Femur (tissue), 1 donor: ENCODE measurements at places on chromosomes 2 and 18.

DNA sequence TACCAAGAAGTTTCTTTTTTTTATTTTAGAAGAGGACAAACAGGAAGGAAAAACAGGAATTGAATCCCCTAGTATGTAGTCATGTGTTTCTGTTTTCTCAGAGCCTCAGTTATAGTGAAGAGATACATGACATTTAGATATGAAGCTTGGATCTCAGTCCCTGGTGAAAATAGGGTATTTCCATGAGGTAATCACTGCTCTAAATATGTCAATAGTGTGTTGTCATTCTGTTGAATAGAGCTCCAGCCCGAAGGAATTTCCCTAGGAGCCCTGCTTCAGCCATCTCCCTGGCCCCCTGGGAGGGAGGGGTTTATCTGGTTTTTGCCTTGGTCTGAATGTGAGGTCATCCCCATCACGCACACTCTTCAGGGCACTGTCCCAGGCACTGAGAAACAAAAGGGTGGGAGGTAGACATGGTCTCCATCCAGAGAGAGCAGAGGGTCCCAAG lies 47.1 kb upstream of the REL start:
- no peak for DNase-seq

DNA sequence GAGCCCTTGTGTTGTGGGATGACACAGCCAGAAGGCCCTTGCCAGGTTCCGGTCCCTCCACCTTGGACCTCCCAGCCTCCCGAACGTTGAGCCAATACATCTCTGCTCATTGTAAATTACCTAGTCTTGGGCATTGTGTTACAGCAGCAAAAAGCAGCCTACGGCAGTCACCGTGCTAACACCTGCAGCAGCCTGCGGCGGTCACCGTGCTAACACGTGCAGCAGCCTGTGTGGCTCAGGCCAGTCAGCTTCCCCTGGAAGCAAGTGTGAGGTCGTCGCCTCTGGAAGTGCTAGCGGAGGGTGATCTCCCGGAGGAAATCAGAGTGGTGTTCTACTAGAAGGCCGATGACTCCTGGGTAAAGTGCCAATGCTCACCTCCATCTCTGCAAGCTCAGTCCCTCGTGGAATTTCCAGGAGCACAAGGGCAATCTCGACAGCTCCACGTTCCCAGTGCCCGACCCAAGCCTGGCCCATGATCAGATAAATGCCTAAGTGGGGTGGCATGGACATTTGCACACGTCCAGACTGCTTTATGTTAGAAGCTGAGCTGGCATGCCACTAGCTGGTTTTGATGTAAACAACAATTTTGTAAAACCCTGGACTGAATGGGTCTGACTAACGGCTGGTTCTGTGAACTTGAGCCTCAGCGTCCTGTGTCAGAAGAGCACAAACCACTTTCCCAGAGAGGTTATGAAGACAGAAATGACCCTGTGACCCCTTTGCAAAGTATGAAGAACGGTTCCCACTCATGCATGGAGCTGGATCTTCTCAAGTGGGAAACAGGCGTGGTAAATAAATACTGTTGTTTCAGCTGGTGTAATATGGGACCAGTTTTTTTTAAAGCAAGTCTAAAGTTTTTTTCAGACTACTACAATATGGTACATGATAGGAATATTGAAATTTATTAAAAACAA lies 11.4 kb upstream of the CNDP1 start:
- peak; percentile 12 for DNase-seq

DNA sequence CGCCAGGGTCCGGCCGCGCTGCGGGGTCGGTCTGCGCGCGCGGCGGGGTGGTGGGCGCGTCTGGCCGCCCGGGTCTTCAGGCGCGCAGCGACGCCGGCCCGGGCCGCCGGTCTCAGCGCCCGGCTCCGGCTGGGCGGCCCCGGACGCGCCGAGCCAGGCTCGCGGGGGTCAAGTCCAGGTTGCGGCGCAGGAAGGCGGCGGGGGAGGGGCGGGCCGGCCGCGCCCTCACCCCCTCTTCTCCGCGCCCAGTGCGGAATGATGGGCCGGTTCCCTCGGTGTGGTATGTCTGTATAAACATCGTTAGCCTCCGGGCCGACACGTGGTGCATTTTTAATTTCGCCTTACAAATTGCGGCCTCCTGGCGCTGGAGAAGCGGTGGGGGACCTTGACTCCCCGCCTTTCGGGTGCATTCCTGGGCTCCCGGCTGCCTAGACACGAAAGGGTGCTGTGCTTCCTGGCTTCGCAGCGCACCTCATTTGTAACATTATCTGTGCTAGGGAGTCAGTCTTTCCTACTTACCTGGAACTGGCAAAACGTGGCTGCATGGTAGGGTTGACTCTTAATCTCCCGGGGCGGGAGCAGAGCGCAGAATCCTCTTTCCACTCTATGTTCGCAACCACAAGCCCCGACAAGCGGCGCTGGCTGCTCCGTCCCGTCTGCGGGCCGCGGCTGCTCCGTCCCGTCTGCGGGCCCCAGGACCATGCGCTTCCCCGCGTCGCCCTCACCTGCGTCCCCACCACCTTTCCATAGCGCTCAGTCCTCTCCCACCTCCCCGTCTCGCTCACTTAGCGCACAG lies 69.0 kb downstream of the CTAGE1 start:
- DNase-seq, result no peak

- DNase-seq, result peak; percentile 69
Measured at GRCh38 chr18:77108001-77108692, 24.4 kb downstream of the MBP start.

DNA sequence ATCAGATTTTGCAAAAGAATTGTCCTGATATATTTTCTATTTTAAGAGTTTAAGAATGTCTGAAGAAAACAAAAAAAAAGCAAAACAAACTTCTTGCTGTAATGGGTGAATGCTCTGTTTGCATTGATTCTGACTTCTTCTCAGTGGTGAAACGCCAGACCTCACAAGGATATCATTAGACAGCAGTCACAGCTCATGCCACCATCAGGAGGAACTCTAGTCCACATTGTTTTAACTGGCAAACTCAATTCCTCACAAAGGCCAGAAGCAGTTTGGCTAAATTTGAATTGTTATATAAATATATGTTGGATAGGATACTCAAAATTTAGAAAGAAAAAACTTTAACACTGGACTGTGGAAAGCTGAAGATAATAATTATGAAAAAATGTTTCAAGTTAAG lies 89.4 kb downstream of the DOK6 start:
- no peak for DNase-seq

GRCh38 chr2:130985206-130985780 lies 108.0 kb downstream of the FAM168B start:
- no peak for DNase-seq

- no peak for DNase-seq
Measured at GRCh38 chr2:7411691-7412090, 494.5 kb downstream of the RNF144A start.

- no peak for DNase-seq
Measured at GRCh38 chr2:174493549-174494331, 6.9 kb upstream of the GPR155 start.

- DNase-seq, result no peak
Measured at GRCh38 chr2:86281066-86281700, 56.2 kb downstream of the REEP1 start.

GRCh38 chr2:16931441-16931840 lies 265.8 kb upstream of the CYRIA start:
- no peak for DNase-seq

DNA sequence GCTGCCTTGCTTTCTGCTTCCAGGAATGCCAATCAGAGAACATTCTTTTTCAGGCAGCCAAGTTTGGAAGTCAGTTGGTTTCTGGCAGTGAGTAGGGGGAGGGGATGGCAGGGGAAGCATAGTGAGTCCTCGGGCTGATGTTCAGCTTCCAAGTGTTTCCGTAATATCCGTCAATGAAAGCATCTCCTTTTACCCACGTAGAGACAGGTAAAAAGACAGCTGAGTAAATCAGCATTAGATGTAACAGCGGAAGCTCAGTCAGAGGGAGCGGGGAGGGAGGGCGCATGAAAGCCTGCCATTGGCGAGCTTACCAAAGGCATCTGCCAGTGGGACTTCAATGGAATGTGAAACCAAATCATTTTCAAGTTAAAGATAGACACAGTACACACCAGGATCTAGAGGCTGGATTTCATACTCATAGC lies 117.1 kb upstream of the DTNA start:
- DNase-seq, result peak; percentile 79

- DNase-seq, result no peak
Measured at GRCh38 chr18:12791610-12792009, 88.8 kb downstream of the PSMG2 start.

- no peak for DNase-seq
Measured at GRCh38 chr18:43719267-43719795, 442.0 kb upstream of the SYT4 start.

DNA sequence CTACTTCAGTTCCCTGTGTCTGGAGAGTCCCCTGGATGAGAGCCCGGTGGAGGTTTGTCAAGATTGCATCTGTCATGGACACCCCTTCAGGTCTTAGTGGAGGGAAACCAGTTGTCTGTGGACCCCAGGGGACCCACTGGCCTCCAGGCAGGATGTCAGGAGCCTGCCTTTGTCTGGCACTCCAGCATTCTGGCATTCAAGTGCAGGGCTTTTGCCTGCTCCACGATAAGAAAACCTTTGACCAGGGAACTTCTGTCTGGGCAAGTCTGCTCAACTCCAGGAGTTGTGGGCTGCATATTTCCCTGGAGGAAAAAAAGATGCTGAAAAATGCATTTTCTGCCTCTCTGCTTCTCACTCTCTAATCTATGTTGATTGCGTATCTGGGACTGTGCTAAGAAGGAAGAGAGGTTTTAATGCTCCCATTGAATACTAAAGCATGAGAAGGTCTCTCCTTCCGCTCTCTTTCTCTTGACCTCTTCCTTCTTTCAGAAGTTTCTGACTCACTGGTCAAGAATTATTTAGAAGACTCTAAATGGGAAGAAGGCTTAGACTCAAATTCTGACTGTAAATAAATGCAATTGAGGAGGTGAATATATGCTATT lies 104.5 kb downstream of the MMADHC start:
- DNase-seq, result no peak

DNA sequence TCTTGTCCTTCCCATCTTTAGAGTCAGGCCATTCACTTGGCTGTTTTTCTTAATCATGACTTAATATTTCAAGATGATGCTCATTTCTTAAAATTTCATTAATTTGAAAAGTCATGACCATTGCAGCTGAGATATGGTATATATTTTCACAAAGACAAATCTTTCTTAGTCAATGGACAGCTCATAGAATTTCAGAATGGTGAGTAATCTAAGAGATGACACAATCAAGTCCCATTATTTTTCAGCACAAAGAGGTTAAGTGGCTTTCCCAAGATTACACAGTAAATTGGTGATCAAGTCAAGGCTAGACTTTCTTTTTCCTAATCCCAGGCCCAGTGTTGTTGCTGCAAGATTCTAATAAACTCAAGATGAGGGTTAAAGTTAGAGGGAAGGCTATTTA lies 34.4 kb upstream of the NT5C1B start:
- no peak for DNase-seq

DNA sequence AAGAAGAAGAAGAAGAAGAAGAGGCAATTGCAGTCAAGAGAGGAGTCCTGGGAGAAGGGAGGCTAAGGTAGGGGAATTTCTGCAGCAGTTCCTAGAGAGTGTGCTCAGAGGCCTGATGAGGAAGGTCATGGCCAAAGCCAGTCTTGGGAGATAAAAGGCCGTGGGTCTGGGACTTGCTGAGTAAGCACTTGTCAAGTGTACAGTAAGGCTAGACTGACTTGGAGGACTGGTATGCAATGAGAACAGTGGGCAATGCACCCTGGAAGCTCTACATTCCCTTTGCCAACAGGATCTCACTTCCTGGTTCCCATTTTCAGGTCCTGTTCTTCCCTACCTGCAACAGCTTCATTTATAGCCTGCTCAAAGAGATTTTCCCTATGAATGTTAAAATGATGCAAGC lies 28.6 kb upstream of the CYP26B1 start:
- DNase-seq, result no peak

DNA sequence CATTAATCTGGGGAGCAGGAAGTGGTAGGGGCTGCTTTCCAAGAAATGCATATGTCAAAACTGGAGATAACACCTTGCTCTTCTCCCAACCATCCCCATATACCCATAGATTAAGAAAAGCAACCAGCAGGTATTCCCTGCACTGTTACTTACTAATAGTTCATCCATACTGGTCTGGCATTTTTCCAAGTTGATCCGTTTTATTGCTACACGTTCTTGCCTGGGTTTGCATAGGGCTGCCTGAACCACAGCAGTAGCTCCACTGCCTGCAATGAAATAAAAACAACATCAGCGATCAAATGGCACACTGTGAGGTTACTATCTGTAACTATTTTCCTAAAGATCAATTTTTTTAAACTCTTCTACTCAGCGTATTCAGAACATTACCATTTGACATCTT lies 65.6 kb downstream of the STK39 start:
- DNase-seq, result no peak

- DNase-seq, result no peak
Measured at GRCh38 chr18:72041313-72042032, 502.7 kb downstream of the CBLN2 start.

GRCh38 chr2:29650631-29651097 lies 270.7 kb downstream of the ALK start:
- DNase-seq, result no peak

- no peak for DNase-seq
Measured at GRCh38 chr2:70527447-70528080, 26.1 kb downstream of the TGFA start.

GRCh38 chr2:37181726-37182684 lies 6.5 kb downstream of the SULT6B1 start:
- DNase-seq, result no peak

- DNase-seq, result no peak
Measured at GRCh38 chr2:2165135-2165534, 165.9 kb downstream of the MYT1L start.

- no peak for DNase-seq
Measured at GRCh38 chr18:74146756-74147155, 878 bp downstream of the FBXO15 start.

DNA sequence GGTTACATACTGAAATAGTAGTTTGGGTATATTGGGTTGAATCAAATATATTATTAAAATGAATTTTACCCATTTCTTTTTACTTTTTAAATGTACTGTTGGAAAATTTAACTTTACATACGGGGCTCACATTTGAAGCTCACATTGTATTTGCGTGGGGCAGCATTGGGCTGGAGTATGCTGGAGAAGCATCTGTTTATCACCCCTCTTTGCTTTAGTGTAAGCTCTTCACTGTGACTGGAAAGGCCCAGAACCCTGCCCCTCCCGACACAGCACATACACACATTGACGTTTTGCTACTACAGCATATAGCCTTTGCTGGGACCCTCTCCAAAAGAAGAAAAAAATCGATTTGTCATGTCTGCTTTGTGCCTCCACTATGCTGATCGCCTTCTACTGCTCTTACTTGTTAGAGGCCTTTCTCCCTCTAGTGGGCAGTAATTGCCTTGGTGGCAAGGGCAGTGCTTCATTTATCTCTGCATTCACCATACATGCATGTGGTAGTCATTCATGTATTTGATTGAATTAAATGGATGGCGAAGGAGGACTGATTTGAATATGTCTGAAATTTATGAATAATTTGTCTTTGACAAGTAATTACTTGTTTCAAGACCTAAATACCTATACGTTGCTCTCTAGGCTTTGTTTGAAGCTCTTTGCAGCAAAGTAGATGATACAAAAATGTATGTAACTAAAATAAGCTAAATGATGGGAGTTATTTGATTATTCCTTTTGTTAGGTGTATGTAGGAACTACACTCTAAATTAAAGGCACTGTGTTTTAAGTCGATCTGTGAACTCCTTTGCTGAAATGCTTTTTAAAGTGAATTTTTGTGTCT lies 37.4 kb downstream of the VAPA start:
- DNase-seq, result peak; percentile 50
